A549 treated with Mapracorat at 1 μM for 4 hours (cell line): ENCODE measurements at places on chromosomes 6 and 20. TPM values are rescaled to one million over a fixed set of nuclear protein-coding genes. Genes with fewer than 3 reads are reported as not detected.

SLPI gene
- total RNA-seq = 7.2 to 15.2 TPM (median 11.4 TPM) in 5 replicates

SIGLEC1 gene
- 0.01 to 0.02 TPM (median 0.02 TPM) in 3 of 5 replicates, not detected in the others for total RNA-seq

MAP3K5 gene
- total RNA-seq = 1.9 to 2.3 TPM (median 2.2 TPM) in 5 replicates

EIF2S2 gene
- total RNA-seq = 87.9 to 114 TPM (median 92.8 TPM) in 5 replicates

BCAS4 gene
- total RNA-seq = 26.5 to 34.5 TPM (median 30.7 TPM) in 5 replicates
